Stimulated activated CD4-positive, alpha-beta T cell treated with anti-CD3 and anti-CD28 coated beads, Interleukin-1b, Interleukin-23, amount 100 ng/mL, for 1 hour (primary cell): ENCODE measurements at places on chromosomes 13 and 19.

DNA sequence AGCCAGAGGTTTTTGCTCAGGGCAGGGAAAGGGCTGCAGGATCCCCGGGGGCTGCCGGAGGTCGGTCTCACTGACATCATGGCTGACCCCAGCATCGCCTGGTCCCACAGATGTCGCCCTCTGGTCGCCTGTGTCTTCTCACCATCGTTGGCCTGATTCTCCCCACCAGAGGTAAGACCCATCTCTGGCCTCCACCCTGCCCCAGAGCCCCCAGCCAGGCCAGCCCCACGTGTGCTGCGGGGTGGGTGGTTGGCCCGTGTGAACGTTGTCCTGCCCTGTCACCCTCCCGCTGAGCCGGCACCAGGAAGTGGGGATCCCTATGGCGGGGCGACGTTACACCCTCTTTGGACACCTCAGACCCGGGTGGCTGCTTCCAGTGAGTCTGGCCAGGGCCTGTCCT, 906 bp downstream of the FXYD5 start:
- DNase-seq: no peak

GRCh38 chr19:29386970-29387369, 138.8 kb upstream of the VSTM2B start:
- no peak for DNase-seq

GRCh38 chr13:112670864-112671263, 19.0 kb upstream of the ATP11A start:
- DNase-seq: no peak

DNA sequence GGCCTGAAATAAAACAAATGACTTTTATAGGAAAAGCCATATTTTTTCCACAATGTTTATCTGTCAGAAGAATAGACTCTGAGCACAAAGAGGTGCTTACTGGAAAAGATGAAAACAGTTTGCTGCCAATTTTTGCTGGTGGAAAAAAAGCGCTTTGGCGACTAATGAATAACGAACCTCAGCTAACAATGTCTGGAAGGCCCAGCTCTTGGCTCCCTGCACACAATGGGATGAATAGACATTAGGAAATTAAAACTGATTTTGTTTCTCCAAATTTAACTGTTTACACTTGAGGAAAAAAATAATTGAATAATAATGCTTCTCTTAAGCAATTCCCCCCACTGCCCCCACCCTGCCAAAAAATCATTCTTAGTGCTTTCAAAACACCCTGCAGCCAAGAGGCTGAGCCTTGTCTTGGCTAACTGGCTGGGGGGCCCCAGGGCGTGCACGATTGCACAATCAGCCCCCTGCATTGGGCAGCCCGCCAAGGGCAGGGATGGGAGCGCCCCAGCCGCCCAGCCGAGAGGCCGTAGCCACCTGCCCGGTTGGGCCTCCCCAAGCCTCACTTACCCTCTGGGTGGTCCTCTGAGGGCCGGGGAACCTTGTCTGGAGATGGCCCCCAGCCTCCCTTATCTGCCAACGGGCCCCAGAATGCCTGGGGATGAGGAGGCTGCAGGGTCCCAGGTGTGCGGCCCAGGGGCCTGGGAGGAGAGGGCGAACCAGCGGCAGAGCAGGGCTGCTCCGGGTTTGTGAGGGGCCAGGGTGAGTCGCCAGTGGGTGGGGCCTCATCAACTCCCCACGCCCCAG, 16.8 kb downstream of the CEBPG start:
- DNase-seq: no peak
